ENCODE measurements at places on chromosomes 12 and 14.

DNA sequence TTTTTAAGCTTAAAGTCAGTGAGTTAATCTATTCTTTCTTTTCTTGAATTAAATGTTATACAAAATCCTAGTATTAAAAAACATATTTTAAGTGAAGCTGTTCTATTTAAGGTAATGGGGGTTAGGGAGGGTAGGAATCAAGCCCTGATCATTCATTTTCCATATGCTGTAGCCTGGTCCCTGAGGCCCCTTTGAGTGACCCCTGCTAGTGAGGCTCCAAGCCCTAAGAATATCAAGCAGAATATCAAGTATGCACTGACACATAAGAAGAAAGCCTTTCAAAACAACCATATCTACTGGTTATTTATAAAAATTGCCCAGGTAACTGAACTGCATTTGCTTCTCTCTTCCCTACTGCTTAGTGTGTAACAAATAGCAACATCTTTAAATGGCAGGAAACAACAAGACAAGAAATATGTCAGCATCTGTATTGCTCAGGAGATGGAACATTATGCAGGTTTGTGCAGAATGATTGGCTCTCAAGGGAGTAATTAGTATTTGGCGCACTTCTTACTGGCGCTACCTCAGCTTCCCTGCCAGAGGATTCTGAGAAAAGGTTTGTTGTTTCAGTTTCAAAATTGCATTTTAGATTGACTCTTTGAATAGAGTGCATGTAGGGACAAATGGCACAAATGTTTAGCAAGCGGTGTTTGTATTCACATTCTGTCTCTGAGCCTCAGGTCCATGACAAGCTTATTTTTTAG is 223.0 kb downstream of the DUSP6 start:
- no peak for DNase-seq

DNA sequence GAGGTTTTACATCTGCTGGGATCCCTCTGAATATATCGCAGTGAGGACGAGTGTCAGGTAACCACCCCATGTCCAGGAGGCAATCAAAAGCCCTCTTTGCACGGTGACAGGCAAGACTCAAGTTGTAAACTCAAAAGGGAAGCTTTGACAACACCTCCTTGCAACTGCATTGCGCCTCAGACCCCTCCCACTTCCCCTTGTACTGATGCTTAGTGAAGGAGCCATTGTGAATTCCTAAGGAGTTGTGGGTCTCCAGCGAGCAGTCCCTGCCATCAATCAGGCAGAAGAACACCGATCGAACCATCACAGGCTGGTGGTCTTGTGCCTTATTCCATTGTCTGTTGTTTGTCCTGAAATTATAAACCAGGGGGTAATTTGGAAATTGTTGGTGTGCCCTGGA is 112.6 kb downstream of the CCDC60 start:
- no peak for DNase-seq

DNA sequence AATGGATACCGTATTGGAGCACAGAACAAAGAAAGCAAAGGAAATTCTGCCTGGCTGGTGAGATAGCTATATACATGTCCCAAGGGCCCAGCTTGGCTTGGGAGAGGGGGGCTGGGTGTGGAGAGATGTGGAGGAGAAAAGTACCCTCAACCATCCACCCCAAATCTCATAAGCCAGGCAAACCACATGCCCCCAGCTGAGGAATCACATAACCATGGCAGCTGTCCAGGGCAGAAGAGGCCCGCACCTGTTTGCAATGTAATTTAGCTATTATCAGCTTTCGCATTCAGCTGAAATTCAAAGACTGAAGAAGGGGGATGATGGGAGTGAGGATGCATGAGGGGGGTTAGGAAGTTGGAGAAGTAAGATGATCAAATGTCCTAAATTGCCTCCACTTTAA is 196.1 kb downstream of the TBX5 start:
- DNase-seq: no peak

GRCh38 chr12:94126067-94126466 is 22.3 kb upstream of the PLXNC1 start:
- no peak for DNase-seq

- DNase-seq: no peak
Observed at GRCh38 chr12:2879853-2880252, 2.8 kb downstream of the RHNO1 start.

DNA sequence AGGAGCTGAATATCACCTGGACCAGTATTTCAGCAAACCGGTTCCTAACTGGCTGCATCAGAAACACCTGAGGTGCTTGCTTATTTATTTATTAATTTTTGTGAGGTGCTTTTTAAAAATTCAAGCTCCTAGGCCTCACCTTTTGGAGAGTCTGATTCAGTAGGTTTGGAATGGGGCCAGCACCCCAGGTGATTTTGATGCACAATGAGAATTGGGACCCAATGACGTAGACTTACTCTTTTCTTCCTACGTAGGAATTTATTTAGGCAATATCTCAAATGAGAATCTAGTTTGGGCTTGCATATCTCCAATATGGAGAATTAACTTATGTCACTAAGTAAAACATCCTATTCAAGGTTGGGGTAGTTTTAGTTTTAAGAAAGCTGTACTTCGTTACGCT is 7.3 kb downstream of the YEATS4 start:
- DNase-seq: no peak

DNA sequence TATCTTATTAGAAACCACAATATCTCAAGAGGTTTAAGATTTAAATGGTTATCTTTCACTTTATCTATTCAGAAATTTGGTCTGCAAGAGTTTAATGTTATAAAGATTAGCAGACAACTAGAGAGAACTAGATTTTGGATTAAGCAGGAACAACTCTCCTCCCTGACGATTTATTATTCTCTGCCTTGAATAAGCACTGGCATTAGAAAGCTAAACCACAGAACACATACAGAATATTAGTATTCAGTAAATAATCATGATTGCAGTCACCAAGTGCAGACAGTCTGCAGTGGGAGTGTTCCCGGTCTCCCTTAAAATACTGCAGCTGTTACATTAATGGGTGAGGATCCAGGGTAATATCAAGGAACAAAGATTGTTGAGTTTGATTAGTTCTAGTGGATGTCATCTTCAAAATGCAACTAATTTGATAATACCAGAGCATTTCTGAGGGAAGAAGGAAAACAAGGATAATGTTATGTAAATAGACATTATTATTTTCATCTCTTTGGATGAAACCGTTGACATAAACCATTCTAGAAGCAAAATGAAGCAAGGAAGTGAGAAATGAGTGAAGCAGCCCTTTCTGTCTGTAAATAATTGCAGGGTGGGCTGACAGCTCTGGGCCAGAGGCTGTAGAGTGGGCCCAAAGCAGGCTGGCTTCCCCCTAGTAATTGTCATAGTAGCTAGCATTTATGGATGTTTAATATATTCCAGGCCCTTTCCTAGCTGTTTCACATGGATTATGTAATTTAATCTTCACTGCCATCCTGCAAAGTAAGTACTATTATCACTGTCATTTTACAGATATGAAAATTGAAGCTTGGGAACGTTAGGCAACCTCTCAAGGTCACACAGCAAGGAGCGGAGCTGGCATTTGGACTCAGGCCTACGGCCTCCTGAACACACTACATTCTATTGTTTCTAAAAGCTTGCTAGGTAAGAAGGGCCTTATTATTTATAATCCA is 79.4 kb downstream of the DYRK2 start:
- no peak for DNase-seq

DNA sequence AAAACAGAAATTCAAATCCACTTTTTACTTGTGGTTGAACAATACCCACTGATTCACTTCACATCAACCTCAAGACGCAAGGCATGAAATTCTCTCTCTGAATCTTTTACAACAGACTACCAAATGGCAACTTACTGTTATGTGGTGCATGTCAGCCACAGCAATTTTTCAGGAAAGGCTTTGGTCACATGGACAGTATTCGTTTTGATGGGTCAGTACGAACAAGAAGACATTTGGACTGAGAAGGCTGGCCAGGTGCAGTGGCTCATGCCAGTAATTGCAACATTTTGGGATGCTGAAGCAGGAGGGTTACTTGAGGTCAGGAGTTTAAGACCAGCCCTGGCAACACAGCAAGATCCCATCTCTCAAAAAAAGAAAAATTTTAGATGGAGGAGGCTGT is 144.0 kb downstream of the SEC23A start:
- DNase-seq: no peak

GRCh38 chr12:42759622-42760273 is 170.2 kb upstream of the PRICKLE1 start:
- no peak for DNase-seq

GRCh38 chr14:59333668-59334067 is 131.5 kb downstream of the GPR135 start:
- no peak for DNase-seq

DNA sequence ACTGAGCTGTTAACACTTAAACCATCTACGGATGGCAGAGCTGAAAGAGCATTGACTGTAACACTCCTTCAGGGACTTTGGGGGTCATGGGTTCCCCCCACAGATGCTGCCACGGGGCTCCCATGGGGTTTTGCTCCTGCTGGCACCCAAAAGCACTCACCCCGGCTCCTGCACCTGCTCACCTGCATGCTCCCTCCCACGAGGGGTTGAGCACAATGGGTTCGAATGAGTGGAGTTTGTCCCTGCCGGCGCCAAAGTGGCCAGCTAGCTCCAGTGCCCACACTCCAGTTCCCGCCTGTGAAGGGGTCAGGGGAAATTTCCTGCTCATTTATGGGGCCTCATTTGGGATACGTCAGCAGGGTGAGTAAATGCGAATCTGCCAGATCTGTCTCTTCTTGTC is 40.7 kb downstream of the TNFAIP2 start:
- DNase-seq: no peak

DNA sequence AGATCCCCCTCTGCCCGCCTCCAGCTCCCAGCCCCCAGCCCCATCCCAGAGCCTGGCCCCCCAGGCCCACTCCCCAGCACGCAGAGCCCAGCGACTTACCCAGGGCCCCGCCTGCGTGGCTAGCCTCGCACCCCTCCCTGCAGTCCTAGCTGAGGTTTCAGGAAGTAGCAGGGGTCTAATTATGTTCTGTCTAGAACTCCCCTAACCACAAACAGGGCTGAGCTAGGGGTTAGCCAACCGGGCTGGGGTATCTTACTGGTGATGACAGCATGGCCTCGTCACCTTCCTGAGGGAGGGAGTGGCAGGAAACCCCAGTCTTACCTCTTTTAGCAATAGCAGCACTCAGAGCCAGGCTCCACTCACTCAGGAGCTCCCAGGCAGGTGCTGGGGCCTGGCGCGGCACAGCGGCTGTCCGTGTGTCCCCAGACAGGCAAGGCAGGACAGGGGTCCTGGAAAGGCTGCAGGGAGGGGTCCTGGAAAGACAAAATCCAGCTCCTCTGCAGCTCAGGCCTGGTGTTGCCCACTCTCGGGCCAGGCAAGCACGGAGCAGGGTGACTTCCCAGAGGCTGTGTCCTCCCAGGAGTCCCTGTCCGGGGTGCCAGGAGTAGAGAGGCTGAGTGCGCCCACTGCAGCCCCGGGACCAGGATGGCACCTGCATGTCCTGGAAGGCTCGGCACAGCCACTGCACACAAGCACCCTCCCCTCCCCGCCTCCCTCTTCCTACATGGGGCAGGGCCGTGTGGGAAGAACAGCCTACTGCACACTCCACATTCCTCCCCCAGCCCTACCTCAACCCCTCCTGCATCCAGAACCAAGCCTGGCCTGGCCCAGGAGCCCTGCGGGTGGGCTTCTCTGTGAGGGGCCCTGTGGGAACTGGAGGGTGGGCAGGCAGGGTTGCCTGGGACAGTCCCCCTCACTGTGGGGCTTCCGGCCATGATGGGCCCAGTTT is at the start of gene GPR132:
TSS of gene GPR132 (minus strand) at position 151 of the 949 bp plus-strand sequence. CDS start 10,010 bp downstream, outside the sequence.
- DNase-seq: no peak

- no peak for DNase-seq
Observed at GRCh38 chr12:108047071-108047550, 82.0 kb upstream of the WSCD2 start.

GRCh38 chr12:122917507-122918121 is 21.7 kb upstream of the VPS37B start:
- DNase-seq: no peak

DNA sequence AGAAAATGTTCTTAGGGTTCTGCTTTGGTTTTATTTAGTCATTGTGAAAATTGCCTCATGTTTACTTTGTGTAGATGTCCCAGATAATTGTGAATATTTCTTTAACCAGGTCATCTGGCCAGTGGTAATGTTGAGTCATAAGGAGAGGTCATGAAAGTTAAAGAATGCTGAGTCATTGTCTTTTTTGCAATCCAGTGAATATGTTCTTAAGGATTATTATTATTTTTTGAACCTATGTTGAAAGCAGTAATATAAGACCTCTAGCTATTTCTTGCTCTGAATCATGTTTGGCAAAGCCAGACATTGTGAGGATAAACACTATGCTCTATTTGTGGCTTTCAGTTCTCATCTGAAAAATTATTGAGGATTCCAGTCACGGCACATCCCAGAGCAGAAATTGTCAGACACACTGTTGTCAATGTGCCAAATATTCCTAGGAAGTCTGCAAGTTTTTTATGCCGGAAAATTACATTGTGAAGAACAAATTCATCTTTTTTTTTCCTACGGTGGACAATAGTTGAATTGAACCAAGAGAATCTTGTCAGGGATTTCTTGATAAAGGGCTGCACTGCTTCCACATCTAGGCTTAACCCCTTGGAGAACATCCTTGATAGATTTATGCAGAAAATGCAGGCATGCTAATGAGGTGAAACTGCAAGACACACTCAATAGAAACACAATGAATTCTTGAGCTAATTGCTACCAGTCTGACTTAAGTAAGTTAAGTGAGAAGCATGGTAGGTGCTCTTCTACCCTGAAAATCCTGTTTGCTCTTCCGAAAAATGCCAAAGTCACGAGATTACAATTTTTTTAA is 369.6 kb downstream of the ATP23 start:
- no peak for DNase-seq

- DNase-seq: peak; percentile 28
Observed at GRCh38 chr12:58918469-58918844, 1.8 kb downstream of the LRIG3 start.

DNA sequence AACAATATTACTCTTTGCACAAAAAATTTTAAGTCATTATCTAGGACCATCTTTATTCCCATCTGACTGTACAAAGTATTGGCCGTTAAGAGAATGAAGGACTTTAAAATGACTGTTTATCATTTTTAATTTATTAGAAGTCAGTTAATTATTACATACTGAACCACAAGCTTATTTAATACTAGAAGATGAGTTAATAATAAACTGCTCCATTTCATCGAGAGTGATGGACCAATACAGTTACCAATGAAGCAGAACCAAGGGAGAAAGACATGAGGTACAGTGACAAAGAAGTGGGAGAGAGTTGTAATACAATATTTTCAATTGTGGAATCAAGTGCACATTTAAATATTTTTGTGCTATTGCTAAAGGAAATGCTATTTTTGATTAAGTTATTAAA is 83.3 kb downstream of the PTPRO start:
- DNase-seq: no peak
